NCI-H460 (cell line): ENCODE measurements at places on chromosomes 7 and 10. TPM values are rescaled to one million over a fixed set of nuclear protein-coding genes. Genes with fewer than 3 reads are reported as not detected.

Gene COL13A1
- total RNA-seq: 0.15 and 0.20 TPM in 2 replicates

Gene DOCK4
- 27.7 and 38.0 TPM in 2 replicates for total RNA-seq

Gene TMEM106B
- 159 and 174 TPM in 2 replicates for total RNA-seq

Gene LOXL4
- 0.09 and 0.20 TPM in 2 replicates for total RNA-seq

Gene NUTM2E
- not detected in 2 replicates for total RNA-seq

Gene ATOH7
- total RNA-seq: 0.20 TPM in 1 of 2 replicates, not detected in the other

Gene PNLIP
- total RNA-seq: not detected in 2 replicates

Gene WNT2
- total RNA-seq: not detected in 2 replicates

Gene ZNF488
- not detected in 2 replicates for total RNA-seq

Gene ASZ1
- total RNA-seq: not detected in 2 replicates

Gene GNAI1
- 26.4 and 30.1 TPM in 2 replicates for total RNA-seq

Gene HACD1
- 43.5 and 44.2 TPM in 2 replicates for total RNA-seq
